ENCODE measurements at places on chromosomes 2 and 18.

DNA sequence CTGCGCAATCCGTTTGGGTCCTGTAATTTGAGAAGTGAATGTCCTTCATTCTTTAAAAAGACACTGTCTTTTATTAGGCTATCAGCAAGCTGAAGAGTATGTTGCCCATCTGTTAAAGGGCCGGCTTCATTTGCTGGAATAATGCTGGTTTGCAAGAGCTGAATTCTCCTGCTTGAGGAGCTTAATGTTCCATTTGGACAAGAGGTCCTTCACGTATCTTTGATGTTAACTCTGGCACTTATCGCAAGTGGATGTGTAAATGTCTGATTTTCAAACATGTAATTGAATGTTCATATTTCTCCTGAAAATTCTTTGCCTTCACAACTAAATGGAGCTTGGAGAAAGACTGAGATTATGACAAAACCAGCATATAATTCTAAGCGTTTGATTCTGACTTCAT is 280.8 kb upstream of the NRP2 start:
- no peak for DNase-seq

DNA sequence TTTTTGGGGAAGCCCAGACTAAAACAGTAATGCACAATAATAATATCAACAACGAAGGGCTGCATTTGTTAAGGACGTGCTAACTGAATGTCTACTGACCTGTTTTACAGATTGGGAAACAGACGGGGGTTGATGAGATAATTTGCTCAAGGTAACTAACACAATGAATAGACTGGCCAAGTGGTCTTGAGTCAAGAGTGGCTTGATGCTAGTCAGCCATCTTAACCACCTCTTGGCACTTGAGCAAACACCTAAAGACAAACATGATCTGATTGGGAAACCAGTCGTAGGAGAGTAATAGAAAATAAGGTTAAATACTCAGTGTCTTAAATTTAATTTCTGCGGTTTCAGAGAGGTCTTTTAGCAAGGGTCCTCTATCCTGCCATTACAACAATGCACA is 14.2 kb downstream of the RHBDD1 start:
- no peak for DNase-seq

DNA sequence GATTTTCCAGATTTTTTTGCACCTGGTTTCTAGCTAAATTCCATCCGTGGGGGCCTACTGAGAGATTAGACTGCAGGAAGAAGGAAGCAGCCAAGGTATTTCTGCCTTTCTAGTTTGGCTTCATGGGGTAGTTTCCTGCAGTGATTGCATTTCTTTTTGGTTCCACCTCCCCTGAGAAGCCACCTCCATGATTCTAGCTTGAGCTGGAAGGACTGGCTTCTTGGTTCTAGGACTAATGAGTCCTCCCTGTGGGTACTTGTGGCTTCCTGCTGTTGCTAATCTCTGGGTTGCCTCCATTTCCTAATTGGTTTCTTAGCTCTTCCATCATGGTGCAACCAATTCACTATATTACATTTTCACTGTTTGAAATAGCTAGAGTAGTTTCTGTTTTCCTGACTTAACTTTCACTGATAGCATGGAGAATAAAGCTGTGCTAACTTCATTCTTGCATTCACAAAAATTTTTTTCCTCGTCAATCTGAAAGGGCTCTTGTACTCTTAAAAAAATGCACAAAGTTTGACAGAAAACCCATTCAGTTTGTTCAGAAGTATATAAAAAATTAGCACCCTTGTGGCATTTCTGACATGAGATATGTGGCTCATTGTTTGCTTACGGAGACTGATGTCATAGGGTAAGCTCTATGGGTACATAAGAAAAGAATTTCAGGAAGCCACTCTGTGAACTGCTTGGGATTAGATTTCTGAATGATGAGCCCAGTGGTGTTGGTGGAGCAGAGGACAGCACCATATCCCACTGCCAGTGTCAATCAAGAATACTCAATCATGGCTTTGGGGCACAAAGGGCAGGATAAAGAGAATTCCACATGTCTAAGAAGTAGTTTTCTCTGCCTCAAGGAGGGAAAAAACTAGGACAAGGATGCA is 242.8 kb upstream of the RBMS1 start:
- no peak for DNase-seq

GRCh38 chr2:119249855-119250717 is 26.5 kb downstream of the STEAP3 start:
- no peak for DNase-seq

GRCh38 chr2:120522151-120522751 is 176.3 kb downstream of the INHBB start:
- DNase-seq = no peak

GRCh38 chr2:65096948-65097347 is 33.0 kb downstream of the RAB1A start:
- DNase-seq = no peak

GRCh38 chr2:207571370-207571769 is 41.6 kb downstream of the CREB1 start:
- no peak for DNase-seq
